ENCODE measurements at places on chromosomes 5 and 9. TPM values are rescaled to one million over a fixed set of nuclear protein-coding genes. Genes with fewer than 3 reads are reported as not detected.

DNA sequence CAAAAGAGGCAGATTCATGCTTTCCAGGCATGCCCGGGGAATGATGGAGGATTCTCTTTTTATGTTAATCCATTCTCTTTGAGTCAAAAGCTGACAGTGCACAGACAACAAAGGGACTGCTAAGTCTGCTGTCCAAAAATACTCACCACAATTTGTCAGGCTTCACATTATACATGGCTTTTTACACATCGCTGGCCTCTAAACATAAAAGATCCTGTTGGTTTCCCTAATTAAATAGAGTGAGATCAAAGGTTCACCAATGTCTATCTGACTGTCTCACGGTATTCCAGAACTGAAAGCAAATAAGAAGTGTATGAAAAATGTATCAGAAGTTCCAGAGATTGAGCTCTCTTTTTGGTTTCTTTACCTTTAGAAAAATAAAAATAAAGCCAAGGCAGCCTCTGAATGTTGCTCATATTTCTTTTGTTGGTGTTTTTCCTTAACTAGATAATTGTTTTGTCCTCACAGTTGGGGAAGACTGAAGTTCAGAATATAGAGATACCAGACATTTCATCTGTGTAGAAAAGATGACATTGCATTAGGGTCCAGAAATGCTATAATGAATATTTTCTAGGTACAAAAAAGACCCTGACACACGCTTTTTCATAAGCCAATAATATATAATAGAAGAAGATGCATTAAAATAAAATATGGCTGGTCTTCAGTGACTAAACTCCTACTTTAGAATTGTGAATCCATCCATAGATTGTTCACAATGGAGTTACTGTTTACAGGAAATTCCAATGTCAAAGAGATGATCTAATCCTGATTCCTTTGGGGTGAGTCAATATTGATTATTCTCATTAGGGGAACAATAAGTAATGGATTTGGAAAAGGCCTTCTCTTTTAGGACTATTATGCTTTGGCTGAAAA lies 688.2 kb upstream of the CDH6 start:
- peak; percentile 2 for DNase-seq
- H3K4me3 ChIP-seq, result no peak overlapping the region
- H3K27me3 ChIP-seq, result no peaks in the 10 kb centered on the region
- H3K27ac ChIP-seq, result peak overlapping the region; percentile 41

DNA sequence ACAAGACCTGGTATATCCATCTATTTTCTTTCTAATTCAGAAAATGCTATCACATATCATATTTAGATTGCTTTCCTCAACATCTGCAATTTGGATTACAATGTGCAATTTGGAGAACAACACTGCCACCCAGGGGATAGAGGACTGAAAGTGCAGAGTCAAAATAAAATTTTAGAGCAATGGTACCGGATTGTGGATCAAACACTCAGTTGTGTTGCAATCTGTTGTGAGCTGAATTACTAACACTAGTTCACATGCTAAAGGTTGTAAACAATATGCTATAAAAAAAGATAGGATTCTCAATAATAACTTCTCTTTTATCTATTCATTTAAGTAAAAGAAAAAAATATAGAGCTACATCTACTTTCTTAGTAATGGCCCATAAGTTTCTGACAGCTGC lies 11.9 kb upstream of the SRFBP1 start:
- H3K4me3 ChIP-seq, result no peak overlapping the region
- H3K4me1 ChIP-seq, result no peaks in the 10 kb centered on the region
- peak; percentile 46 for DNase-seq
- no peaks in the 10 kb centered on the region for H3K27me3 ChIP-seq
- no peak overlapping the region for H3K27ac ChIP-seq
- H3K36me3 ChIP-seq, result no peaks in the 10 kb centered on the region

- no peak overlapping the region for H3K4me3 ChIP-seq
- no peak for DNase-seq
- H3K27ac ChIP-seq, result no peak overlapping the region
- no peaks in the 10 kb centered on the region for H3K36me3 ChIP-seq
- H3K27me3 ChIP-seq, result peaks cover 10% of the 10 kb centered on the region
- peaks cover 3% of the 10 kb centered on the region for H3K4me1 ChIP-seq
Measured at GRCh38 chr5:994272-994607, 14.4 kb upstream of the NKD2 start.

GRCh38 chr9:131112374-131113154 lies 12.8 kb upstream of the NUP214 start:
- no peak overlapping the region for H3K27ac ChIP-seq
- H3K27me3 ChIP-seq, result no peaks in the 10 kb centered on the region
- no peak overlapping the region for H3K4me3 ChIP-seq
- H3K4me1 ChIP-seq, result peaks cover 23% of the 10 kb centered on the region
- DNase-seq, result no peak
- no peaks in the 10 kb centered on the region for H3K36me3 ChIP-seq

GRCh38 chr5:37490931-37491330 lies 111.8 kb downstream of the WDR70 start:
- no peaks in the 10 kb centered on the region for H3K27me3 ChIP-seq
- H3K27ac ChIP-seq, result no peak overlapping the region
- H3K36me3 ChIP-seq, result no peaks in the 10 kb centered on the region
- H3K4me3 ChIP-seq, result no peak overlapping the region

DNA sequence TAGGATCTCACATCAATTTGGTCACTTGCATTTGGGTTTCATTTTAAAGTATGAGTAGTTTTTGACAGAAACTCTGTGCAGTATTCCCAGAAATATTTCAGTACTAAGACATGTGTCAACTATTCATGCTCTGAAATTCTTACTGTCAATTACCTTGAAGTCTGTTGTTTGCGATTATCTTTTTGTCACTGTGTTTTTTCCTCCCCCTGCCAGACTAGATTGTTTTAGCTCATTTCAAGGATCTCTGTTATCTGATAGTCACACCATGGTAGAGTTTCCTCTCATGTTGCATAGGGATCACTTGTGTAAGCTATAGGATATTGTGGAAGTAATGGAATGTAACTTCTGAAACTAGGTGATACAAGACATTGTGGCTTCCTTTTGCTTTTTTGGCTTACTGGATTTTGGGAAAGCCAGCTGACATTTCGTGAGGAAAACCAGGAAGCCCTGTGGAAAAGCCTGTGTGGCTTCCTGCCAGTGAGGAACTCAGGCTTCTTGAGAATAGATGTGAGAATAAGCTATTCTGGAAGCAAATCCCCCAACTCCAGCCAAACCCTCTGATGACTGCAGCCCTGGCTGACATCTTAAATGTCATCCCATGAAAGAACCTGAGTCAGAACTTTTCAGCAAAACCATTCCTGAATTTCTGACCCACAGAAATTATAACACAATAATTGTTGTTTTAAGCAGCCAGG lies 122.2 kb downstream of the FGF10 start:
- H3K4me1 ChIP-seq, result no peaks in the 10 kb centered on the region
- no peak overlapping the region for H3K4me3 ChIP-seq
- no peak overlapping the region for H3K27ac ChIP-seq
- no peaks in the 10 kb centered on the region for H3K27me3 ChIP-seq
- no peak for DNase-seq
- H3K36me3 ChIP-seq, result no peaks in the 10 kb centered on the region

DNA sequence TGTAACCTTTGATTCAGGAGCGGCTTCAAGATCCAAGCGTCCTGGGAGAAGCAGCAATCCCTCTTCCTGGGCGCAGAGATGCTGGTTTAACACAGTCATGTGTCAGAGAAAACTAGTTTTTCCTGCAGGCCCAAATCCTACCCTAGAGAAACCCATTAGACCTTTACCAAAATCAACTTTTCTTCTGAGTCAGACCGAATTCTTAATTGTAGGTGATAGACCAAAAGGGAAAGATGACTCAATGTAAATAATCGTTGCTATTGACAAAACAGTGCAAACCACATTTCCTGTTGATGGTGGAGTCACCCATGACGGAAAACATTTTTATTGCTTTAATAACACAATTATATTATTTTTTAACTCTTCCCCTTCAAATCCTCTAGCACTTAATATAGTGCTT lies 40.1 kb downstream of the SLC1A1 start:
- H3K4me3 ChIP-seq, result peak overlapping the region; percentile 28
- H3K27me3 ChIP-seq, result no peaks in the 10 kb centered on the region
- H3K36me3 ChIP-seq, result no peaks in the 10 kb centered on the region
- H3K27ac ChIP-seq, result peak overlapping the region; percentile 96

Gene AJM1
- 1.3 TPM for total RNA-seq

Gene IFNA13
- total RNA-seq, result not detected

Gene ACOT12
- total RNA-seq, result not detected

Gene TRUB2
- total RNA-seq, result 39.3 TPM
